ENCODE measurements at places on chromosomes 1 and 21. TPM values are rescaled to one million over a fixed set of nuclear protein-coding genes. Genes with fewer than 3 reads are reported as not detected.

Gene CHI3L2
- total RNA-seq: 0.22 TPM

Gene EFNA1
- 0.22 TPM for total RNA-seq

Gene SPRR2G
- total RNA-seq: not detected

Gene RGS8
- total RNA-seq: under 0.01 TPM

Gene FCRL5
- not detected for total RNA-seq

Gene RAB25
- total RNA-seq: not detected

Gene OPTC
- total RNA-seq: not detected

Gene SPATA45
- not detected for total RNA-seq

Gene OR4F29
- total RNA-seq: 0.11 TPM

Gene CD34
- not detected for total RNA-seq

Gene TAL1
- total RNA-seq: not detected

Data from uterine smooth muscle cell (primary cell).